ENCODE measurements at places on chromosomes 4 and X.

- no peak for DNase-seq
Observed at GRCh38 chrX:69815063-69815462, 199.2 kb downstream of the EDA start.

- DNase-seq: no peak
Observed at GRCh38 chr4:13534344-13535063, 9.8 kb downstream of the NKX3-2 start.

GRCh38 chr4:104905546-104905945, 241.1 kb upstream of the TET2 start:
- DNase-seq: no peak

GRCh38 chr4:76535603-76536372, 100.8 kb downstream of the SHROOM3 start:
- no peak for DNase-seq

GRCh38 chr4:142396279-142396678, 449.8 kb downstream of the INPP4B start:
- DNase-seq: no peak

GRCh38 chr4:104412344-104412743, 82.3 kb downstream of the CXXC4 start:
- no peak for DNase-seq

GRCh38 chrX:40153345-40154249, 55.8 kb upstream of the BCOR start:
- no peak for DNase-seq

DNA sequence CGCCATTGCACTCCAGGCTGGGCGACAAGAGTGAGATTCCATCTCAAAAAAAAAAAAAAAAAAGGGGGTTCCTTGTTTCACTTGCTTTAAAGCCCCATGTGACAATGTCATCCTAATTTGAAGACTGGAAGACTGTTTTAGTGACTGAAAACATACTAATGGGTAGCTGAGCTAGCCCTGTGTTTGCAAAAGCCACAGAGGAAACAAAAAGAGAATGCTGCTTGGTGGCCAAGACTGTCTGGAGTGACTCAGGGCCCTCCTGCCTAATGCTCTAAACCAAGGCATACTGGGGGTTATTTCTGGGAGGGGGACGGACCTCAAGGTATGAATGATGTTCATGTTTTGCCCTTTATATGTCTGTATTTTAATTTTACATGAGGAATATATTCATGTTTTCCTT, 16.0 kb downstream of the HPSE start:
- no peak for DNase-seq

DNA sequence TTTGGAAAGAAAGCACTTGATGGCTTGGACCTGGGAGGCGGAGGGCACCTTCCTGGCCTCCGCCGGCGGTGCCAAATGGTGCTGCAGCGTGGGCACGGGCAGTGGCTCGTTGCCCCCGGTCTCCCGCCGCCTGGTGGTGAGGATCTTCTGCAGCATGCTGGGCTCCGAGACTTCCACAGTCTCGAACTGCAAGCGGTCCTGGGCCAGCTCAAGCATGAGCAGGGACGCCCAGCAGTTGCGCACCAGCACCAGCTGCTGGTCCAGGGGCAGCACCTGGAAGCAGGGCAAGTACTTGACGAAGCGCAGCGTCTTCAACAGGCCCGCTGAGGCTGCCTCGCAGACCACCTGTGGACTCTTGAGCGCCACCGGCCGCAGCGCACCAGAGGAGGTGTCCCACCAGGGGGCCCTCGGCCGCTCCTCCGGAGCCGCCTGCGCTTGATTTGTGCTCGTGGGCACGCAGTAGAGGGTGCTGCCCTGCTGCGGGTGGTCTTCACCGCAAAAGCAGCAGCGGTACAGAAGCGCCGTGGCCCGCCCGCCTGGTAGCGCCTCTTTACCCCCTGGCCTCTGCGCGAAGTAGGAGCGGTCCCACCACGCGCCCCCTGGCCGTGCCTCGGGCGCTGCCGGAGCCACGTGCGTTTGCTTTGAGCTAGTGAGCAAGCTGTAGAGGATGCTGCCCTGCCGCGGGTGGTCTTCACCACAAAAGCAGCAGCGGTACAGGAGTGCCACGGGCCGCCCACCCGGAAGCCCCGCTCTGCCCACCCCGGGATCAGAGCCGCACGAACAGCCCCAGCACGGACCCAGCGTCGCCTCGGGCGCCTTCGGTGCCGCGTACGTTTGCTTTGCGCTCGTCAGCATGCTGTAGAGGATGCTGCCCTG, 689 bp downstream of the NR0B1 start:
- no peak for DNase-seq

DNA sequence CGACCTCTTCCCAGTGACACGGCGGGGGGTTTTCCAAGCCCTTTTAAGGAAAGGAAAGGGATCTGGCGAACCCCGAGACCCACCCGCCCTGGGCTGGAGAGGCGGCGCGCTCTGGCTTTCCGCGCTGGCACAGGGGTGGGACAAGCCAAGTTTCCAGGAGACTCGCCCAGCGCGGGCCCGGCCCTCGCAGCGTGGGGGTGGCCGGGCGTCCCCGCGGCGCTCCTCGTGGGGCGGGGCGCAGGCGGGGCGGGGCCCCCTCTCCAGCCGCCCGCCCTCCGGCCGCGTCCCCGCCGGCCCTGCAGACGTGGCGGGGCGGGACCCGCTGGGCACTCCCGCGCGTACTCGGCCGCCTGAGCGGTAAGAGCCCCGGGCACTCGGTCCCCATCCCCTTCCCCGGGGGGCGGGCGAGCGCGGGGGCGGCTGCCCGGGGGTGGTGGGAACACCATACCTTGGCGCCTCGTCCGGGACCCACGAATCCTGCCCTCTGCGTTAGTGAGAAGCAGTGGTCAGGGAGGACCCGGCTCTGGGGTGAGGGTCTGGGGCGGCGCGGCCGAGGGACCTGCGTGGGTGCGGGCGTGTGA, at the start of gene FAM114A1:
FAM114A1 (plus strand) TSS at position 329 of the 581 bp plus-strand sequence. CDS start 10,273 bp downstream, outside the sequence.
- DNase-seq: no peak

DNA sequence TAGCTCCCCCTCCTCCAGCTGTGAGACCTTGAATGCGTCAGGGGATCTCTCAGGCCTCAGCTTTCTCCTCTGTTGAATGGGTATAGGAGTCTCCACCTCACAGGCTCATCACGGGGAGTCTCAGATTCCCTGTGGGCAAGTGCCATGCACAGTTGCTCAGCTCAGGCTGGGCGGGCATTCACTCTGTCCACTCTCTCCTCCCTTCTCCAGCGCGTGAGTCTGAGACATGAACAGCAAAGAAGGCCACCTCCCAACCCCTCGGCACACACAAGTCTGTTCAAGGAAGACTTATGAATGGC, 60.0 kb downstream of the HTRA3 start:
- no peak for DNase-seq

DNA sequence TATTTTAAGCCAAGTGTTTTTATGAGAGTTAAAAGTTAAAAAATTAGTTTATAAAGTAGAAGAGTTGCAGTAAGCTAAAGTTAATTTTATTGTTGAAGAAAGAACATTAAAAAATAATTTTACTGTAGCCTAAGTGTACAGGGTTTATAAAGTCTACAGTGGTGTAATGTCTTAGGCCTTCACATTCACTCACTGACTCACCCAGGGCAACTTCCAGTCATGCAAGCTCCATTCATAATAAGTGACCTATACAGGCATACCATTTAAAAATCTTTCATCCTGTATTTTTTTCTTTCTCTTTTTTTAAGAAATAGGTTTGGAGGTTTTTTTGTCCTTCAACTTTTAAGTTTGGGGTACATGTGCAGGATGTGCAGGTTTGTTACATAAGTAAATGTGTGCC, 87.9 kb upstream of the NR3C2 start:
- no peak for DNase-seq
